Activated naive CD4-positive, alpha-beta T cell (primary cell): ENCODE measurements at places on chromosomes 5 and 9.

DNA sequence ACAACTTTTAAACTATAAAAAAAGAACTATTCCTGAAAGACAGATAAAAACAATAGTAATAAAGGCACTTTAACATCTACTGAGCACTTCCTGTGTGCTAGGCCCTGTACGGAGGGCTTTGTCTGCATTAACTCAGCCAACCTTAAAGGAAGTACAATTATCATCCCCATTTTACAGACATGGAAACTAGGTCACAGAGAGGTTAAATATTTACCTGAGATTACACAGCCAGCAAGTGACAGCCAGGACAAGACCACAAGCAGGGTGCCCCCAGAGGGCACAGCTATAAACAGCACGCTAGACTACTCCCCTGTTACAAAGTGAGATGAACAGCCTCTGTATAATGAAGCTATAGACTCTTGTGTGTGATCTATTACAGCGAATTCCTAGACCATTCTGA is 25.5 kb downstream of the DDX31 start:
- DNase-seq, result no peak

GRCh38 chr5:861442-862366 is 10.9 kb upstream of the ZDHHC11 start:
- DNase-seq, result no peak

DNA sequence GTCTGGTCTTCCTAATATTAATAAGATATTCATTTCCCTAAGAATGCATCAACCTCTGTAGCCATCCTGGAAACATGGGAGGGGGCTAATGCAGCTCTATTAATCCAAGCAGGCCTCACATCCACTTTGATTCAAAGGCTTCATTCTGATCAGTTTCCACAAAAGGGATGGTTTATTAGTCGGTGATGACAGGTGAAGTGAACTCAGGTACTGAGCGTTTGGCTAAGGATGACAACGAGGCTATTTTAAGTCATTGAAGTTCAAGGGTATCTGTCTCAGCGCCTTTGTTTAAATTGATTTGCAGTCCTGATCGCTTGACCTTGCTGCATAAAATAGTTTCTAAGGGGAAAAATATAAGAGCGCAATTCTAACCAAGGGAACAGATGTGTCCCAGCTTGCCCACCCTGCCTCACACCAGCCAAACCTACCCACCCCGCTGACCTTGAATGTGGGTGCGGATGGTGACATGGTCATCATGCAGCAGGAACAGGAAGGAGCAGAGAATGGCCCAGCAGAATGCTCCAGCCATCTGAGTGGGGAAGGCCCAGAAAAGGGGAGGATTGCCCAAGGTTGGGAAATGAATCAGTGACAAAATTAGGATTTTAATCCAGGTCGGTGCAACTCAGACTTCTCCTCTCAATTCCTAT is 70.5 kb upstream of the ZNF618 start:
- no peak for DNase-seq

- no peak for DNase-seq
Observed at GRCh38 chr5:92977846-92978540, 603.0 kb downstream of the NR2F1-AS1 start.

DNA sequence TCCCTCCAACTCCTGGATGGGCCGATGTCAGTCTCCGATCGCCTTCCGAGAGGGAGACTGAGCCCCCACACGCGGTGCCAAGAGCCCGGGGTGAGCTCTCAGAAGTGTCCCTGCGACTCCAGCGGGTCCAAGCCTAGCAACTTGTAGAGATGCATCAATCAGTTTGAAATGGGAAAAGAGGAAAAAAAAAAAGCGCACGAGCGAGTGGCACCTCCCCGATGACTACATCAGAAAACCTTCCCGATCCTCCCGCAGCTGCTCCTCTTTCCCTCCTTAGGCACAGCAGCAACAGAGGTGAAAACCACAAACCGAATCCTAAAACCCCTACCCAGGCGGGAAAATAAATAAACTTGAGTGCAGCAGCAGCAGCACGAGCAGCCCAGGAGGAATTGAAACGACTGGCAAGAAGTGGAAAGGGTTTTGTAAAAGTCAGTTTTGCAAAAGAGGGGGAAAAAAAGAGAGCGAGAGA is 1.0 kb upstream of the EFNA5 start:
- DNase-seq, result no peak

- DNase-seq, result no peak
Observed at GRCh38 chr9:136619742-136620440, 42.8 kb upstream of the EGFL7 start.

- no peak for DNase-seq
Observed at GRCh38 chr5:106288979-106289378, 1381.8 kb downstream of the EFNA5 start.

DNA sequence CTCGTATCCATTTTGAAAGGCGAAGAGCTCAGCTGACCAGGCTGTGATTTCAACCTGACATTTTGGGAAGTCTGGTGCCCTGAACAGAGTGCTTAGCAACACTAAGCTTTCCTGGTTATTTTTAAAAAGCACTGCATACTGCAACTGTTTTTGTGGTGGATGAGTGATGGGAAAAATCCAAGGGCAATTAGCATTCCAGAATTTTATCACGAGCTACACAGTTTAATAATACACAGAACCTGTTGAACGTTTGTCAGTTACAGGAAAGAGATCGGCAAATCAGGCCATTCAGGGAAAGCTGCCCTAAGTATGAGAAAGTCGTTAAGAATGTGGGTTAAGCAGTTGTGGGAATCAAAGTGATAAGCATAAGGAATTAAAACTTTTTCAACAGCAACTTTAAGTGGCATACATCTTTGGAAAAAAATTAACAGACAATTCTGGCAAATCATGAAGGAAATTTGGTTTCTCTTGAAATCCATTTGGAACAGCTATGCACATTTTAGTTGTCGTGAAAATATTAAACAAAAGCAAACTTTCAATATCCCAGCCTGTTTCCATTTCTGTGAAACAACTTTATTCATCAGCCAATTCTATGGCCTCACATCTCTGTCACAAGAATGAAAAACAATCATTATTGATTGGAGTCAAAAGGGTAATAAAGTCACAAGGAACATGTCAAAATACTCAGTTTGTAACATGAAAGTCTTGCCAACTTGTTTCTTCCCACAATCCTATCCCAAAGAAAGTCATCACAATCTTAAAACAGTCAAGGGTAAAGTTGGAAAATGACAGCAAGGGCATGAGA is 25.7 kb downstream of the PUM3 start:
- no peak for DNase-seq

- peak; percentile 18 for DNase-seq
Observed at GRCh38 chr9:36995927-36996705, 38.0 kb downstream of the PAX5 start.
